ENCODE measurements at places on chromosomes 6 and 20.

GRCh38 chr6:52635049-52635577, 35.8 kb upstream of the TMEM14A start:
- DNase-seq, result no peak

DNA sequence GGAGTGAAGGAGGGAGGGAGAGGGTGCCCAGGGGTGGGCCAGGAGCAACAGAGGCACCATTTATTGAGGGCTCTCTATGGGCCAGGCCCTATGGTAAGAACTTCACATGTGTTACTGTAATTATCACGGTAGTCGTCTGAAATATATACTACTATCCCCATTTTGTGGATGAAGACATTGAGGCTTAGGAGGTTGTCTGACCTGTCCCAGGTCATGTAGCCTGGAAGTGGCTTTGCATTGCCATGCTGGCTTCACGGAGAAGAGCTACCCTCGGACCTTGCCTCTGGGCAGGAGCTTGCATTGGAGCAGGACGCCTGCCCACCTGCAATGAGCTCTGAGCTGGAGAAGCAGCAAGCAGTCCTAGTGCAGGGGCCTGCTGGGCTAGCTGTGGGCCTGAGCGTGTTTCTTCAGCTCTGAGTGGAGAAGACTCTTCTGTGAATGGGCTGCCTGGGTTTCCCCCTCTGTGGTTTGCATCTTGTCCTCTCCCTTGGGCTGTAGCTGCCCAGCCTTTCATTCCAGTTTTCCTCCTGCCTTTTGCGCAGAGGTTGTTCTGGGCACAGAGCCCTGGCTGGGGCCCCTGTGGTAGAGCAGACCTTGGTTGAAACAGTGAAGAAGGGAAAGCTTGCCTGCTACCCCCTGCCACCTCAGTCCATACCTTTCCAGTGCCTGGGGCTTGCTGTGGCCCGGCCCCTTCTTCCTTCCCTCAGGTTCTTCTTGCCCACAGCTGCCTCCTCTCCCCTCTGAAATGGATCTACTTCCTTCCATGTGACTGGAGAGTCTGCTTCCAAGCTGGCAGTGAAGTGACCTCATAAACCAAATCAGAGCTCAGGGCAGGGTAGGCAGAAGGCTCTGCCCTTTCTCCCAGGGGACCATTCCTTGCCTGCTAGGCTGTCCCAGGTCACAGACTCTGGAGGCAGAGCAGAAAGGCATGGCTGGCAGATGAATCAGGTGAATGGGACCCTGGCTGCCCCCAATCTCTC, 24.1 kb upstream of the SRF start:
- DNase-seq, result no peak

- DNase-seq, result no peak
Observed at GRCh38 chr20:62663145-62664018, 21.1 kb downstream of the SLCO4A1 start.

DNA sequence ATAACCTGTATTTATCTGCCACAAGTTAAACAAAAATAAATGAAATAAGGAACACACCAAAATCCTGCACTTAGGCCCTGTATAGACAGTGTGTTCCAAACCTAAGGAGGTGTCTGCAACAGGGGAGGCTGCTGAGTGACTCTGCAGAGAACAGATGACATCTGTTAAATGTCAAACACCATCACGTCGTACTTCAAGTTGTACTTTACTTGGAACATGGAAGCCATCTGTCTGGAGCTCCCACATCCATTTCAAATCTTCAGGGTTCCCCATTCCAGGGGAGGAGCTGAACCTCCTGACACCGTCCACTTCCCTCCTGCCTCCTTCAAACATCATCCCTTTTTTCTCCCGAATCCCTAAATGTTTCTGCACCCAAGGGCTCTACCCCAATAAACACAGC, 1.8 kb upstream of the MAP7 start:
- DNase-seq, result no peak

GRCh38 chr20:34875642-34876405, 588 bp upstream of the ACSS2 start:
- peak; percentile 91 for DNase-seq

DNA sequence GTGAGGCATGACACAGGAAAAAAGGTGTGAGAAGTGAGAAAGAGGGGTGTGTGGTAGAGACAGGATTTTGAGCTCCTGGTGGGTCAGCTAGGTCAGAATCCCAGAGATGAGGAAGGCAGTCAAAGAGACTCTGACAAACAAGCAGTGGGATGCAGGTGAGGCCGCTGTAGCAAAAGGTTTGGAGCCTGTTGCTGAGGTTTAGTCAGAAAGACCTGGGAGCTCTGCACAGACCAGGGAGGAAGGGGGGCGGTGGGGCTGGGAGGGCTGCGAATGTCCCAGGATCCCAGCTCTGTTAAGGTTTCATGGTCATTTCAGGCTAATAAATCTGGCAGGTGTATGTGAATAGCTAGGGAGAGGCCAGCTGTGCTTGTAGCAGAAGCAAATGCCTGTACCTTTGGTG, 373.9 kb upstream of the SYNCRIP start:
- DNase-seq, result no peak

GRCh38 chr20:891706-892080, 24.4 kb downstream of the ANGPT4 start:
- DNase-seq, result no peak

GRCh38 chr6:156809034-156809433, 31.9 kb downstream of the ARID1B start:
- DNase-seq, result no peak

- DNase-seq, result no peak
Observed at GRCh38 chr20:24487648-24488047, 18.2 kb downstream of the SYNDIG1 start.

GRCh38 chr6:168152980-168153379, 74.0 kb upstream of the FRMD1 start:
- no peak for DNase-seq

- no peak for DNase-seq
Observed at GRCh38 chr6:41937472-41937860, 4.1 kb downstream of the CCND3 start.

GRCh38 chr6:44237021-44237812, 9.7 kb upstream of the HSP90AB1 start:
- DNase-seq, result peak; percentile 67

DNA sequence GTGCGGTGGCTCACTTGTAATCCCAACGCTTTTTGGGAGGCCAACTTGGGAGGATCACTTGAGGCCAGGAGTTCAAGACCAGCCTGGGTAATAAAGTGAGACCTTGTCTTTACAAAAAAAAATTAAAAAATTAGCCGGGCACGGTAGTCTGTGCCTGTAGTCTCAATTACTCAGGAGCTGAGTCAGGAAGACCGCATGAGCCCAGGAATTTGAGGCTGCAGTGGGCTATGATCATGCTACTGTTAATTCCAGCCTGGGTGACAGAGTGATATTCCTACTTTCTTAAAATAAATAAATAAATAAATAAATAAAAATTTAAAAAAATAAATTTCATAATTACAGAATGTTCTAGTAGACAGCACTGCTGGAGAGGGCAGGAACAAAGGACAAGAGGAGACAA, 62.4 kb downstream of the DST start:
- no peak for DNase-seq

GRCh38 chr20:24668384-24668702, 198.9 kb downstream of the SYNDIG1 start:
- DNase-seq, result no peak

All from NCI-H1436 treated with DMSO at 0.1 percent for 48 hours (cell line).